Right ventricle myocardium inferior (tissue), 1 donor: ENCODE measurements at places on chromosomes 3 and 15.

- DNase-seq: peak; percentile 82
These were observed 40.7 kb downstream of the RFT1 start for GRCh38 chr3:53089511-53089910.

DNA sequence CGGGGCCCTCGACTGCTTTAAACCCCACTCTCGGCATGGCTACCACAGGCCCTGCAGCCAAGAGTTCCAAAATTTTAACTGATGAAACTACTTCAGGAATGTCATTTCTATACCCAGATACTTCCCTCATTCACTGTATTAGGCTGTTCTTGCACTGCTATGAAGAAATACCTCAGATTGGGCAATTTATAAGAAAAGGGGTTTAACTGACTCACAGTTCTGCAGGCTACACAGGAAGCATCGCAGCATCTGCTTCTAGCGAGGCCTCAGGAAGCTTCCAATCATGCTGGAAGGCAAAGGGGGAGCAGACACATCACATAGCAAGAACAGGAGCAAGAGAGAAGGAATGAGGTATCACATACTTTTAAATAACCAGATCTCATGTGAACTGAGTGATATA lies 21.6 kb upstream of the ALCAM start:
- DNase-seq: no peak

- no peak for DNase-seq
These were observed 573.8 kb upstream of the NAALADL2 start for GRCh38 chr3:174285242-174285864.

DNA sequence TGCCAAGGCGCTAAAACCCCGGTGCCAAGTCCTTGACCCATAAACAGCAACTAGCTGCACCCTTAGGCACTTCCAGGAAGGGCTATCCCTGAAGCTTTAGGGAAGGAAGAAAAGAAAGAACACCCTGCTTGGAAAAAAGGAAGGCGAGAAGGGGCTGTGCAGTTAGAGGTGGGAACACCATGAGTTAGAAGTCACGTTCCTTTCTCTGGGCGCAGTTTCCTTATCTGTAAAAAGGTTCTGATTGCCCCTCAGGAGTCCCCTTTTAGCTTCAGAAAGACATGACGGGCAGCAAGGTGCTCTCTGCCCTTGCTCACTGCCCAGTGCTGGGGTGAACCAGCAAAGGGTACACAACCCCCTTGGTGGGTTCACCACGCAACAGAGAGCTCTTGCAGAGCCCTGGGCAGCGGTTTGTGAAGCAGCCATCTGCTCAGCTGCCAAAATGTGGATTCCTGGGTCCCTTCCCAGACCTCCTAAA lies 798 bp downstream of the GCHFR start:
- DNase-seq: no peak

- DNase-seq: no peak
These were observed 138.8 kb upstream of the HACD2 start for GRCh38 chr3:123723522-123724168.

- DNase-seq: no peak
These were observed 75.4 kb downstream of the CMTM8 start for GRCh38 chr3:32313723-32314473.

GRCh38 chr3:34582055-34582454 lies 783.6 kb downstream of the PDCD6IP start:
- DNase-seq: no peak
